Thyroid gland (tissue), 4 donors: ENCODE measurements at places on chromosomes 4 and X.

- no peak for DNase-seq
These were observed 52.8 kb downstream of the NOP14 start for GRCh38 chr4:2910409-2910808.

DNA sequence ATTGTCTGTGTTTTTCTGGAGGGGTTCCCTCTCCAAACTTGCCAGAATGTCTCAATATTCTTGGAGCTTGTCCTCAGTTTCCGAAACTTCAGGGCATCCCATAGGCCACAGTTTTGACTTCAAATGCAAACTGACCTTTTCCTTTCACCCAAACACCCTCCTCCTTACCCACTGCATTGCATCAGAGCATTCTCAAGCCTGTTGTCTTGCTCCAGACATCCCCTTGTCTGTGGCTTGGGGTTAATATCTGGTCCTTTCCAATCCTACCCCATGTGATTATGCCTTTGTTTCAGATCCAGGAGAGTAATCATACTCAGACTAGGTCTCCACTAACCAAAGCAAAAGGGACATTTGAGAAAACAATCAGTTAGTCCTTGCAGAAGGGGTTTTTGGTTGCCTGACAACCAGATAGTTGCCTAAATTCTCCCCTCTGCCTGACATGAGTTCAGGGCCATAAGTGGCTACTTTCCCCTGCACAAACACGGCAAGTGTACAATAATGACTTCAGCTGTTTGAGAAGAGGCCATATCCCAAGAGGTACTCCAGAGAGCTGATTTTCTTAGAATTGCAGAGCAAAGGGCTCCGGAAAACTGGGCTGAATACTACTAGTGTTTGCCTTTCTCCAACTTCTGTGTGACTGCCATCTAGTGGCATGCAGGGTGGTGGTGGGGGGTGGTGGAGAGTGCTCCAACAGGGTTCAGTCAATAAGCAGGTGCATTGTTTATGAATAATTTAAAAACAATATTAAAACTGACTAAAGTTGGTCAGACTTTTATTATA lies 130.2 kb downstream of the CHRDL1 start:
- peak; percentile 29 for DNase-seq

DNA sequence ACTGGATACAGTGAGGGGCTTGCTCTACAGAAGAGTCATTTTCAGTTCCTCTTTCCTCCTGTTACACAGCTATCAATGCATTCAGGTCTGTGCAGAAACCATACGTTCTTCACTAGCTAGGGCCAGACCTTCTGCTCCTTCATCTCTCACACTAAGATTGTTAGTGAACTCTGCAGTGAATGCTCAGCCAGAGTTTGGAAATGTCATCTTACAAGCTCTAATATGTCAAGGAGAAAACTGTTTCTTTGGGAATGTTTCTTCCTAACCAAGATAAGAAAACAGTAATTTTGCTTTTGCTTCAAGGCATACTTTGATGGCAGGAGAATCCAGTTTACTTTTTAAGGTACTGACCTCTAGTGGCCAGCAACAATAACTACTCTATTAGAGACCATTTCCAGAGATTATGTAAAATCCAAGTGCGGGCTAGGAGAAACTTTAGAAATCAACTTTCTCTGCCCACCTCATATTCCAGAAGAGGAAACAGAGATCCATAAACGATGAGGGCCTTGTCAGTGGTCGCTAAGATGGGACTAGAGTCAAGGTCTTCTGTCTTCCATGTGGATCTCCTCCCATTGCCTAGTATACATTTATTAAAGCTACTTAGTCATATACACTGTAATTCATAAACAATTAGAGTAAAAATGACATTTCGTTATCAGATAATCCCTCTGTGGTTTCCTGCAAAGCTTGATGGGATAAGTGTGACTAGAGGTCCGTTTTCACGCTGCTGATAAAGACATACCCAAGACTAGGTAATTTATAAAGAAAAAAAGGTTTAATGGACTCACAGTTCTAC lies 12.1 kb upstream of the CC2D2A start:
- no peak for DNase-seq

GRCh38 chrX:13396924-13397323 lies 77.1 kb upstream of the ATXN3L start:
- DNase-seq, result no peak

DNA sequence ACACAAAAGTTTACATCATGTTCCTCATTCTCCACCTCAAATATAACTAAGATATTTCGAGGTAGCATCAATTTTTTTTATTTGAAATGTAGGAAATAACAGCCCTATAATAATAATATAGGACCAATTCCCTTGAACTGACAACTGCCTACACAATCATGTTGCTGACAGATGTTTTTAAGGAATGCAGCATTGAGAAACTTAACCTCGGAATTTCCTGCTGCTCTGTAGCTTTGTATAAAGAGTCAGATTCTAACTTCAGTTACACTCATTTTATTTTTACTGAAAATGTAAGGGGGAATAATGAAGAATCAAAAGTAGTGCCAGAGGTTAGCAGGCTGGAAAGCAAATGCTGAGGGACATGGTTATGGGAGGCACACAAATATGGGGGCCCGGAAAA lies 235.8 kb downstream of the RBMX2 start:
- no peak for DNase-seq

DNA sequence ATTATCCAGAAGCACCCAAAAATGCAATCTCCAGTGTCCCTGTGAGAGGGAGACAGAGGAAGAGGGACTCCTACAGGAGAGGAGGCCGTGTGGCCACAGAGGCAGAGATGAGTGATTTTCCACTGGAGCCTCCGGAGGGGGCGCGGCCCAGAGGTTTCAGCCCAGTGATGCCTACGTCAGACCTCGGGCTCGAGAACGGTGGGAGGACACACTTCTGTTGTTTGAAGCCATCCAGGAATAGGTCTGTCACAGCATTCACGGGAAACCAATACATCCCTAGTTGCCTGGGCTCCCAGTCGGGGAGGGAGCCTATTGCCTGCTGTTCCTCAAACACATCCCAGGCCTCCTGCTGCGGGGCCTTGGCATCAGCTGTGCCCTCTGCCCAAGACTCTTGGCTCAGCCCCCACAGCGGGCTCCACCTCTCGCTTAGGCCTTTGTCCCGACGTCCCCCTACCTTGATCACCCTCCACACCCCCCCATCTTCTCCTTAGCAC lies 39.2 kb upstream of the HMX1 start:
- no peak for DNase-seq

DNA sequence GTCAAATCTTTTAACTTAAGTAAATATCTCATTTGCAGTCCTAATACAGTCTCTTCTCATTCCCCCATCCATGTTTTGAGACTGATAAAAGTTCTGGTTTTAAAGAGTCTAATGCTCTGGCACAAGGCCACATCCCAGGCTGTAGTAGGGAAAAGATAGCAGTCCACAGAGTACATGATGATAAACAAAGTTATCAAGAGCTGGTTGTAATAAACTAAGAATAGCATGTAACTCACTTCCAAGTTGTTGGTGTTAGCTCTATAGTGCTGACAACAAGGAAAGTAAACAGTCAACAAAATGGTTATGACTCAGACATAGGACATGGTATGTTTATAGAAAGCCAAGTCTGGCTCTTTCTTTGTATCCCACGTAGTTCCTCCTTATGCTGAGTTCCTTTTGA lies 21.8 kb upstream of the AREG start:
- DNase-seq, result no peak

- DNase-seq, result no peak
These were observed 131.7 kb downstream of the CHRNA9 start for GRCh38 chr4:40466789-40467188.

- DNase-seq, result no peak
These were observed 14.4 kb downstream of the HADH start for GRCh38 chr4:108003982-108004515.

DNA sequence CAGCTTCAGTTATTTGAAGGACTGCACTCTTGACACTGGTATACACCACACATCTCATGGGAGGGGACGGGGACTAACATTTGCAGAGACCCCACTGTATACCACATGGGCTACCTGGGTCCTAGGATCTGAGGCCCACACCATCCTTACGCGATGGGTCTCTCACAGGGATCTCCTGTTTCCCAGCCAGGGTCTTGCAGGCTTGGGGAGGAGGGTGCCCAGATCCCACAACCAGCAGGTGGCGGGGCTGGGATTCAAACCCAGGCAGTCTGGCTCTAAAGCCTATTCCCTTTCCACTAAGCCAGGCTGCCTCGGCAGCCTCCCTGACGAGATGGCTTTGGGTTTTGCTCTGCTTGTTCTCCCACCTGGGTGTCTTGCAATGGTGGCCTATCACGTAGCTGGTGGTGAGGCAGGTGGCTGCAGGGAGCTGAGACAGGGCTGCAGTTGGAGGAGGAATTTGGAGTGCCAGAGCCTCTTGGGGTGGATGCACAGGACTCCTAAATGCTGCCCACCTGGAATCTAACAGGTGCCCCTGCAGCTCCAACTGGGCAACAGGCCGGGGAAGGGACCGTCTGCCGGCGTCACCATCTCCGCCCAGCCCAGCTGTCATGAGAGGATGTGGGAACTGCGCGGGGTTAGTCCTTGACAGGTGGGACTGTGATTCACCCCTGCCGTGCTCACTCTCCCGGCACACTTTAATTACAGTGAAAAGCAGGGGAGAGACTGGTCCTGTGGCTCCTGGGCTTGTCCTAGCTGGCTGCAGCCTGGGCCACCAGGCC lies 110.7 kb downstream of the PSAPL1 start:
- DNase-seq, result peak; percentile 38

DNA sequence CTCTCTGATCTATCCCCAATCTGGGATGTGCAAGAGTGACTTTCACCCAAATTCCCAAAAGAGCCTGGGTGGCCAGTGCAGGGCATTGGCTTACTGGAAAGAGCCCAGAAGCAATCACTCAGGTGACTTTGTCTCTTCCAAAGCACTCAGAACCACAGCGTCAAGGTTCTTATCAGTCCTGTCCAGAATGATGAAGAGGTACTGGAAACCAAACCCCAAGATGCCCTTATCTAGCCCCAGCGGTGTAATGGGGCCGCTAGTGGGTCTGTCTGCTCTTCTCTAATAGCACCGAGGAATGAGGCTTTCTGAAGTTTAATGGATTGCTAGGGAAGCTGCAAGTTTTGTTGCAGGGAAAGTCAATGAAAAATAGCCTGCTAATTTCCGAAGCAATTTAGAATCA lies 21.6 kb downstream of the CLNK start:
- DNase-seq, result no peak

GRCh38 chr4:129978315-129978714 lies 882.4 kb downstream of the C4orf33 start:
- DNase-seq, result no peak

DNA sequence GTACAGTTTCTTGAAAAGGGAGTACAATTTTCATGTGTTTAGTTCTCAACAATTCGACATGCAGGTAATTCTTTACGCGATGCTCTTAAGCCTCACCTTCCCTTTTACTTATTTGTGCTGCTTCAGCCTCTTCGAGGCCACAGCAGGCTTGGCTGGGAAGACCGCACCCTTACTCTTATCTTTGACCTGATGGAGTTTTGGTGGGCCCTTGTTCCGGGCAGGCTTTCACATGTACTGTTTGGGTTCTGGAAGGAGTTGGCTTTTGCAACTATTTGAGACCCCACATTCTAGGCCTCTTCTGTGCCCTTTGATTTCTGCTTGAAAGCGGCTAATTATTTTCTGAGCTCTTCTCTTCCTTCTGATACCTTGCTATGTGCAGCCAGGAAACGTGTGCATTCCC lies 60.2 kb downstream of the FAM193A start:
- DNase-seq, result no peak

GRCh38 chr4:5863461-5864113 lies 29.3 kb downstream of the CRMP1 start:
- no peak for DNase-seq

GRCh38 chrX:107522901-107523300 lies 73.4 kb downstream of the FRMPD3 start:
- no peak for DNase-seq

- no peak for DNase-seq
These were observed 42.7 kb upstream of the CTAG2 start for GRCh38 chrX:154695911-154696675.

DNA sequence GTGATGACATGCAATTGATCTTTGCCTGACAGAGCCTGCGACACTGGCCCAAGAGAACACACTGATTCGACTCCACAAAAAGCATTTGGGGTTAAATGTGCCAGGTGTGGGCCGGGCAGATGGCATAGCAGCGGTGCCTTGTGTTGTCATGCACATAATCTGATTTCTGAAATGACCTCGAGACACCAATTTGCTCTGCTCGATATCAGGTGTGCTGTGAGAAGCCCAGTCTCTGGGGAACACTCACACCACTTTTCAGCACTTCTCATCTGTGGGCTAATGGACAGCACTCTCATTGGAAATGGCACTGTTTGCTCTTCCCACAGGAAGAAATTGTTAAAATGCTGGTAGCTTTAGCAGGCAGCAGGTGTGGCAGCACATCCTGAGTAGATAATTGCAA lies 738.3 kb upstream of the TENM3 start:
- no peak for DNase-seq

DNA sequence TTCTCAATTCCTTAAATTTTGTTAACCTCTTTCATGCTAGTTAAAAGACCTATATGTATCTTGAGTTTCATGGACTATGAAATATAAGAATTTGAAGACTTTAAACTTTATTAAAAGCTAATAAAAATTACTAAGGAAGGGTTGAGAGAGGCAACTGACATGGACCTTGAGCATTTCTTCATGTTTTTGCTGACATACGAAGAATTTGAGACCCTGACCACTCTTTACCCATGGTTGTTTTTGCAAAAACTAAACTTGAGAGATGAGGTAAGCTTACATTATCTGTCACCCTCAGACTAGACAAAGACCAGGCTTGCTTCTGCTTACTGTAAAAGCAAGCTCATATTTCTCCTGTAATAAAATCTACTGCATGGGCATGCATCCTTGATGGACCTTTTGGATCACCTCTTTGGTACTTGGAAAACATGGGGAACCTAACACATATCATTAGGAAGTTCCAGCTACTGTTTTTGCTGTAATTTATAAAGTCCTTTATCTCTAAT lies 338.2 kb upstream of the PABPC4L start:
- DNase-seq, result no peak

DNA sequence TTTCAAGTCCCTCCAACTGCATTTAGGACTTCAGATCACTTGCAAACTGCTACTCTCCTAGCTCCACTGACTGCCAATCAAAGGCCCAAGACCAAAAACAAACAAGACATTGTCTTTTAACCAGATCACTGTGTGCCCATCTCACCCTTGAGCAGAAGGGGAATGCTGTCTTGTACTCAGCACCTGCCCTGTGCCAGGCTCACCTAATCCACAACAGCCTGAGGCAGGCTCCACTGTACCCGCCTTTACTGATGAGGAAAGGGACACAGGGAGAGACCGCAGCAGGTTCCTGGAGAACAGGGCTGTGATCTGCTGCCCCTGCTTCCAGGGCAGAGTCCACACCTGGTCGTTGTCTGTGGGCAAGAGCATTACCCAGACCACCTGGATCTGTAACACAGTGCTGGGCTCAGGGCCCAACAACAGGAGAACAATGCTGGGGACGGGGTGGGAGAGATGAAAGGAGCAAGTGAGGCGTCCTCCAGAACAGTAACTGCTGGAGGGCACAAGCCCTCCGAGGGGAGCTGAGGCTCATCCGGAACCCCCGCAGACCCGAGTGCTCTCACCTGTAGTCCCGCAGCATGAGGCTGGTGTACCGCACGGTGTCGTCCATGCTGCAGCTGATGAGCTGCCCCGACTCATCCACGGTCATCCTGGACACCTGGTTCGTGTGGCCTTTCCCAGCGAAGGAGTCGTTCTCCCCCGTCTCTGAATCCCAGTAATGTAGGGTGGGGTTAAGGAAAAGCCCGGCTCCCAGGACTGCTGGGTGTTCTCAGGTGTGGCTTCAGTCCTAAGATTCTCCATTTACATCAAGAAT lies 33.9 kb downstream of the WDR1 start:
- DNase-seq, result no peak
